Foreskin keratinocyte (primary cell): ENCODE measurements at places on chromosomes 7 and 10.

- no peak for DNase-seq
Measured at GRCh38 chr7:5634107-5634950, 147.1 kb downstream of the RNF216 start.

GRCh38 chr7:140673774-140674155 lies 1.0 kb downstream of the ADCK2 start:
- no peak for DNase-seq

- no peak for DNase-seq
Measured at GRCh38 chr10:127836966-127837365, 55.8 kb downstream of the CLRN3 start.

DNA sequence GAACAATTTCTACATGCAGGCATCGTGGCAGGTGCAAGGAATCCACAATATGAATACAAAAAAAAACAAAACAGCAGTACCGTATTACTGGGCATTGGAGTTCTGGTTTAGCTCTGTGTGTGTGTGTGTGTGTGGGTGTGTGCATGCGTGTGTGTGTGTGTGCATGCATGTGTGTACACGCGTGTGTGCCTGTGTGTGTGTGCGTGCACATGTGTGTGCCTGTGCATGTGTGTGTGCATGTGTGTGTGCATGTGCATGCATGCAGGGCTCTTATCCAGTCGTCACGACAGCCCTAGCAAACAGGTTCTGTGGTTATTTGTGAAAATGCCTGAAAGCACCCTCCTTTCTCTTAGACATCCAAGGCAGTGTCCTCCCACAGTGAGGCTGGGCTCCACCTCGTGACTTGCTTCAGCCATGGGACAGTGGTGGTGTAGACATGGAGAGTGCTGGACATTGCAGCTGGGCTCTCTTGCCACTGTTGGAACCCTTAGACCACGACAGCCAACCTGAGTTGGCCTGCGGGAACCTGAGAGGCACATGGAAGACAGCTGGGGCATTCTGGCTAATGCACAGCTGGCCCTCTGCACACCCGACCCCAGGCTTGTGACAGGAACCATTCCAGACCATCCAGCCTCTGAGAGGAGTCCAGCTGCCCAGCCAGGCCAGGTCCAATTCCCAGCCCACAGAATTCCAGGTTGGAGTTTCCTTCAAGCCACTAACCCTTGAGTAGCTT lies 173.4 kb upstream of the SHH start:
- DNase-seq, result no peak

- no peak for DNase-seq
Measured at GRCh38 chr10:74969530-74969929, 141.9 kb upstream of the SAMD8 start.

- DNase-seq, result no peak
Measured at GRCh38 chr7:94382746-94383145, 11.9 kb upstream of the COL1A2 start.

DNA sequence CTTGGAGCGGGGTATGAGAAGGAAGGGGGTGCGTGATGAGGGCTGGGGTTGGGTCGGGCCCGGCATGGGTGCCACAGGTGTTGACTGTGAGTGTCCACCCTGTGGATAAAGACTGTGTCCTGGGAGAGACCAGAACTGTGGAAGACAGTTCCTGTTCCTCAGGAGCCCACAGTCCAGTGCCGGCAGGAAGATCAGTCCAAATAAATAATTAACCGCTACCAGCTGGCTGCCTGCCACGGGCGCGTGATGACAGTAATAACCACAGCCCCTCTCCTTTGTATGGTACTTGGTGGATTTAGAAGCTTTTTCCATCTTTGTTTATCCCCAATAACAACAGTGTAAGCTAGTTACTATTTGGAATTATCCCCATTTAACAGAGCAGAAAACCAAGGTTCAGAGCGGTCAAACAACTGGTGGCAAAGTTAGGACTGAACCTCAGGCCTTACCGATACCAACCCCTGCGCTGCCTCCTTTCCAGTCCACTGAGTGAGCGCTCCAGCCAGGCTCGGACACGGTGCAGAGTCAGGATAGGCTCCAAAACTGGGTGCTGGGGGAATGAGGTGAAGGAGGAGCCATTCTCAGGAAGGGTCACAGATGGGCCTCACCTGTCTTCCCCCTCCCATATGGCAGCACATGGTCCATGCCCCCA lies 5.1 kb downstream of the ZMIZ1 start:
- DNase-seq, result no peak

GRCh38 chr7:88399036-88399435 lies 92.3 kb upstream of the STEAP4 start:
- DNase-seq, result no peak

DNA sequence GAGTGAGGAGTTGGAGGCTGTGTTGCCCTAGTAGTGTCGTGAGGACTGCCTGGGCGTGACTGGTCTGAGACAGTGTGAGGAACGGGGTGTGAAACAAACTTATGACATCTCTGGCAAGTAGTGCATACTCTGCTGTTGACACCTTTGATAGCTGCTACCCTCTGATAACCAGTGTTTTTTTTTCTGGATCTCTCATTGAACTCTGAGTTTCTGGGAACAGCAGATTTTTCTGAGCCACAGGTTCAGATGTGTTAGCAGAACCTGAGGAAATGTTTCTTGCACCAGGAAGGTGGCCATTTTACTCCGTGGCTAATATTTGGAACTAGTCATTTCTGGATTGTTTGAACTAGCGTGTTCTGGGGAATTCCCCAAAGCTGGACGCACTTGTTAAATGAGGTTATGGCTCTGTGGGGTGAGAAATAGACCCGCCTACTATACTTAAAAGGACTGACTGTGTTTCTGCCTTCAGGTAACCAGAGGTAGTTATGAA lies 52.9 kb downstream of the AUTS2 start:
- no peak for DNase-seq

GRCh38 chr10:28429573-28430216 lies 103.2 kb upstream of the WAC start:
- no peak for DNase-seq

GRCh38 chr7:158865462-158865922 lies 9.1 kb downstream of the DYNC2I1 start:
- no peak for DNase-seq

GRCh38 chr7:38615665-38616064 lies 15.5 kb downstream of the AMPH start:
- no peak for DNase-seq

DNA sequence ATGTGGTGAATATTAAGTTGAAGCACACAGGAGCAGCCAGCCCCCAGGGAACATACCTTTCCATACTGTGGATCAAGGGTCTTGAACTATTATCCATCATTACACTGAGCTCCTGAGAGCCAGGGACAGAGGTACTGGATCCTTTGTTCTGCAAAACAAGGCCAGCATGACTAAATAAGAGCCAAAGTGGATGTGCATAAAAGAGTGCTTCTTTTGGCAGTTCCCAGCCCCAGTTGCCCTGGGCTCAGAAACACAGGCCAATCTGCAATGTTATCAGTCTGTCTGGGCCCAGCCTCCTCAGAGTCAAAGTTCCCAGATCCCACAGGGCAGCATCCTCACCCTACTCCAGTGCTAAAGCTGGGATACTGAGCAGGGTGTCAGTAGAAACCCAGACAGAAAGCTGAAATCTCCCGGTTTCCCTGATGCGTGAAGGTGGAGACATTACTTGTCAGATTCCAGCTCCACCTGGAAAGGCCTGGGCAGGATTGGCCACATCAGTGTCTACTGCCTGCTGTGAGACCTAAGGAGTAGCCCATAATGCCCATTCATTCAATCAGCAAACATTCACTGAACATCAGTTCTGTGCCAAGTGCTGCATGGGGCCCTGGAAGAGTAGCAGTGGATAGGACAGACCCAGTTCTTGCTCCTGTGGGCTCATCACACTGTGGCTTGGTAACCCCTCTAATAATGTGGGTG lies 342.7 kb downstream of the CXCL12 start:
- no peak for DNase-seq

GRCh38 chr7:139725077-139725476 lies 52.7 kb downstream of the HIPK2 start:
- no peak for DNase-seq

DNA sequence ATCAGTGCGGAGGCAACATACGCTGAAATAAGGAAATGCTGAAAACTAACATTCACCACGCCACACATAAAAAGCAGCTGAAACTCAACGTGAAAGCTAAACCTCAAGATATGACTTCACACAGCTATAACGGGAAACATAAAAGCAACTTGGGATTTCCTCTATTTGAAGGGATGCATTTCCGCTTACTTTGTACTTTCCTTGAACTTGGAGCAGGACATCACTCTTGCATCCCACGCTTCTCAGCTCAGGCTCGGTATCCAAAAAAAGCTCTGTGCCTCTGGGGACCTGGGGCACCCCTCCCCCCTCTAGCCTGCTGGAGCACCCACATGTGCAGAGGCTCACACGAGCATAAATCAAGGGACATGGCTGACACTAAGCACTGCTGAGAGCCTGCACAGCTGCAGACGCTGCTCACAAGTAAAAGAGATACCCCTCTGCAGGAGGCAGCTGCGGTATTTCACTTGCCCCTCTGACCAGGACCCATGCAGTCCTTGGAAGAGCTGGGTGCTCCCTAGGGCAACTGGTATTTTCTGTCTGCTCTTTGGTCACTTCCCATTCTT lies 34.2 kb downstream of the PARD3 start:
- no peak for DNase-seq

DNA sequence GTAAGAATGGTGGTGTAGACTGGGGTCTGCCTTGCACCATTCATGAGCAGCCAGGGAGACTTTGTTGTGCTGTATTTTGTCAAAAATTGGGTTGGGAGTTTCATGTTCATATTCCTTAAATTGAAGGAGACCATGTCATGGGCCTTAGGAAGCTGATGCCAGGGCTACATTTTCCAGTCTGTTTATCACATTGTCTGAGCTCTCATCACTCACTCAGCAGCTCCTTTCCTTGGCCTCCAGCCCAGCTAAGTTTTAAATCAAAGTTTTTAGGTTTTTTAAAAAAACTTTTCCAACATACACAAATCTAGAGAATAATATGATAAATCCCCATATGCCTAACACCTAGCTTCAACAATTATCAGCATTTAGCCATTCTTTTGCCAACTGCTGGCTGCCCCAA lies 12.6 kb upstream of the FAM13C start:
- DNase-seq, result no peak

DNA sequence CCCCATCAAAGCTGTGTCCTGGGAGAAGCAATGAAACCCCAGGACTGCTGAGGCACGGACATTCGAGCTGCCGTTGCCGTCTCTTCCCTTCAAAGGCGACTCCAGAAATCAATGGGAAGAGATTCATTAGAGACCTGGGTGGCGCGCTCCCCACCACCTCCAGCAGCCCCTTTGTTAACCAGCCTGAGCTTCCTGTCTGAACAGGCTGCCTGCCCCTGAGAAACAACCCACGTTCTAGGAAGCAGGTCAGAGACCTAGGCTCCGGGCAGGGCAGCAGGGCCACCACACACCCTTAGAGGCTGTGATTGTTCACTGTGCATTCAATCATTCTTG lies 110.9 kb upstream of the PPIF start:
- no peak for DNase-seq

GRCh38 chr10:29795850-29796249 lies 161.1 kb upstream of the SVIL start:
- DNase-seq, result no peak

- DNase-seq, result peak; percentile 90
Measured at GRCh38 chr7:117435475-117436043, 8.3 kb upstream of the ASZ1 start.

DNA sequence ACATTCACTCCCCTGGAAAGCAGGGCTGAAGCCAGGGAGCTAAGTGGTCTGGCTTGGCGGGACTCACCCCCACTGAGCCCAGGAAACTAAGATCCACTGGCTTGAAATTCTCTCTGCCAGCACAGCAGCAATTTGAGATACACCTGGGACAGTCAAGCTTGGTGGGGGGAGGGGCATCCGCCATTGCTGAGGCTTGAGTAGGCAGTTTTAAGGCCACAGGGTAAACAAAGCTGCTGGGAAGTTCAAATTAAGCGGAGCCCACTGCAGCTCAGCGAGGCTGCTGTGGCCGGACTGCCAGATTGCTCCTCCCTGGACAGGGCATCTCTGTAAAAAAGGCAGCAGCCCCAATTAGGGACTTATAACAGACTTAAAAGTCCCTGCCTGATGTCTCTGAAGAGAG lies 108.2 kb upstream of the FAM13C start:
- no peak for DNase-seq

DNA sequence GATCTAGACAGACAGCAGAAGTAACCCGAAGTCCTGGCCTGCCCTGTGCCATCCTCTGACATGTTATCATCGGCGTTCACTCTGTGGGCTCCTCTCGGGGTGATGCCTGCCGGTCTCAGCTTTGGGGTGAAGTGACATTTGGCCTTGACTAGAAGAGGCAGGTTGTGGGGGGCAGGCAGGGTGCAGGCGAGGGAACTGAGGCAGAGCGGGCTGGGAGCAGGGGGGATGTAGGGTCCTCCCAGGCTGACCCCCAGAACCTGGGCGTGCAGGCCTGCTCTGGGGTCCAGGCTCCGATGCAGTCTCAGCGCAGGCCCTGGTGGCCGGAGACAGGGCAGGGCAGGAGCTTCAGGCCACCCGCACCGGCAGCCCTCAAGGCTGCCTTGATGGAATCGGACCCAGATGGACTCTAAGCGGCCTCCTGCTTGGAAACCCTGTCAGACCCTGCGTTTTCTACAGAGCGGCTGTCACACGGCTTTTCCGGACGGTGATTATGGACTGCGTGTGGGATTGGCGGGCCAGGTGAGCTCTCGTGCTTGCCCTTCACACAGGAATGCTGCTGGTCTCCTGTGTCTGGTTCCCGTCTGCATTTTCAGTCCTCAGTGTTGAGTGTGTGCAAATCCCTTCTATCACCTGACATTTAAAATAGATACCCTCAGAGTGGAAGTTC lies 842 bp upstream of the JAKMIP3 start:
- DNase-seq, result no peak

DNA sequence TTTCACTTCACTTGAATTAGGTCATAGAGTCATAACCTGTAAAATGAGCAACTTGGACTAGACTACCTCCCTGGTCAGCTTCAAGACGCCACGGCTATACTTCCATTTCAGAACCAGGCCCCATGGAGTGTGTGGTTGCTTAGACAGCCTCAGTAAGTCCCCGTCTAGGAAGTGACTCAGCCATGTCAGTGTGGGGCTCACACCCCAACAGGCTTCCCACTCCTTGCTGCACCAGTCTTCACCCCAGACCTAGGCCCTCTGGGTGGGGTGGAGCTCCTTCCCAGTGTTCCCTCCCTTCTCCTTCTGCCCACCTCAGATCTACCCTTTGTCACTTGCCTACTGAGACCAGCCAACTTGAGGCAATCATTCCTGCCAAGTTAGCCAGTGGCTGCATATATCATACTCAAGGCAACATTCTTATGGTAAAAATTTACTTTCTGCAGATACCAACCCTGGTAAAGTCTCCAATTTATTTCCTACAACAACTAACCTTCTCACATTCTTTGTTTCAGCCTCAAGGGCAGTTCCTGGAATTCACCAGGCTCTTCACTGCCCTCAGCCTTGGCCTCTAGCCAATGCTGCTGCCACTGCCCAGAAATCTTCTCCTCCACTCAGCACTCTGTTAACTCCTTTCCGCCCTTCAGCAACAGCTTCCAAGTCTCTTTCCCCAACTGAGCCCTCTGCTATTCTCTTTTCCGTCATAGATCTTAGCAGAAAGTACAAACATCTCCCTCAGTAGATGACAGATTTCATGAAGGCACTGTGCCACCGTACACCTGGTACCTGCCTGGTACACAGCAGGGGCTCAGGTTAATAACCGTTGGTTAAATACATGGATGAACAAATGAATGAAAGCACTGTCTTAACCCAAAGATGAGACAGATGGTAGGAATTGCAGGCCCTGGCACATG lies 31.3 kb upstream of the ZNRF2 start:
- no peak for DNase-seq

- no peak for DNase-seq
Measured at GRCh38 chr7:146175716-146176115, 59.1 kb downstream of the CNTNAP2 start.
